ENCODE measurements at places on chromosomes 11 and 22.

DNA sequence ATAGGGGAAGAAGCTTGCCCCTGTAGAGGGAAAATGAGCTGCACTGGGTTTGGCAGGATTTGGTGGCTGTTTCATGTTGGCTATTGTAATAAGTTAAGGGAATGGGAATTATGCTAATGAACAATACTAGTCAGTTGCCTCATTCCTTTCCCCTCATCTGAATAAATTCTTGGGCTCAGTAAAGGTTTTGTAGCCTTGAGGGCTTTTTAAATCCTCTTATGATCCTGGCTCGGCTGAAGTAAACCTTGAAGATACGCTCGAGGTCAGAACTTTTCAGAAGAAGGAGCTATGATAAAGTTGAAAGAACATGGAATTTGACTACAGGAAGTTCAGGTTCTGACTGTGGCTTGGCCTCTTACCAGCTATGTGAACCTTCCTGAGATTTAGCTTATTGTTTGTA, 448.7 kb downstream of the RAB38 start:
- DNase-seq, result no peak

DNA sequence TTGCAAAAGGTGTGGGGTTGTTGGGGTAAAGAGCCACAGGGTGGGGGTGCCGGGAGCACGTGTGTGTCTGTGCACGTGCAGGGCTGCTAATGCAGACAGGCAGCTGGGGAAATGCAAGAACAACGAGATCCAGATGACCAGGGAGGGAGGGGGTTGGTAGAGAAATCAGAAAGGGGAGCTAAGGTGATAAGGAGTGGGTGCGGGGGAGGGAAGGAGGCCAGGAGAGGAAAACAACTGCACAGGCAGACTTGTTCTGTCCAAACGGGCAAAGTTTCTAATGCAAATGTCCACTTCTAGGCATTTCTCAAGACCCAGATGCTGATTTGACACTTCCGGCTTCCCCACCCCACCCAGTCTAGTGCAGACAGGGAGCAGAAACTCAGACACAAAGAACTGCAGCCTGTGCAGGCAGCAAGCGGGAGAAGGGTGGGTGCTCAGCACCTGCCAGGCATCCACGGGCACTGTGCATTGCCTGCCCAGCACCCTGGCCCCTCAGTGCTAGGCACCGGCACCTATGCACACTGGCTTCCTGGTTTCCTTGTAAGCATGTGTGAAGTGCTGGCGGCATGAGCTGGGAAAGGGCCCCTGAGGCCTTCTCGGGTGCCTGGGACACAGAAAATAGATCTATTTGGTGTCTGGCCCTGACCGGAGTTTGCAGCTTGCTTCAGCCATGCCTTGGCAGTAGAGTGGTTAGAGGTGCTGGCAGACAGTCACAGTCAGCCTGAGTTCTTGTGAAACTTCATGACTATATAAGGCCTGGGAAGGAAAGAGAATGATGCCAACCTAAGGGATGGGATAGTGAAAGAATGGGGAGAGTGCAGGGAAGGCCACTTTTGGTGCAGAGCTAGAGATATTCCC, 220.1 kb upstream of the SORL1-AS1 start:
- DNase-seq, result no peak

- no peak for DNase-seq
Observed at GRCh38 chr11:79342686-79343085, 98.1 kb downstream of the TENM4 start.

GRCh38 chr11:65448074-65448417, 25.4 kb downstream of the NEAT1 start:
- DNase-seq, result no peak

- no peak for DNase-seq
Observed at GRCh38 chr22:45645150-45645525, 26.5 kb upstream of the ATXN10 start.

DNA sequence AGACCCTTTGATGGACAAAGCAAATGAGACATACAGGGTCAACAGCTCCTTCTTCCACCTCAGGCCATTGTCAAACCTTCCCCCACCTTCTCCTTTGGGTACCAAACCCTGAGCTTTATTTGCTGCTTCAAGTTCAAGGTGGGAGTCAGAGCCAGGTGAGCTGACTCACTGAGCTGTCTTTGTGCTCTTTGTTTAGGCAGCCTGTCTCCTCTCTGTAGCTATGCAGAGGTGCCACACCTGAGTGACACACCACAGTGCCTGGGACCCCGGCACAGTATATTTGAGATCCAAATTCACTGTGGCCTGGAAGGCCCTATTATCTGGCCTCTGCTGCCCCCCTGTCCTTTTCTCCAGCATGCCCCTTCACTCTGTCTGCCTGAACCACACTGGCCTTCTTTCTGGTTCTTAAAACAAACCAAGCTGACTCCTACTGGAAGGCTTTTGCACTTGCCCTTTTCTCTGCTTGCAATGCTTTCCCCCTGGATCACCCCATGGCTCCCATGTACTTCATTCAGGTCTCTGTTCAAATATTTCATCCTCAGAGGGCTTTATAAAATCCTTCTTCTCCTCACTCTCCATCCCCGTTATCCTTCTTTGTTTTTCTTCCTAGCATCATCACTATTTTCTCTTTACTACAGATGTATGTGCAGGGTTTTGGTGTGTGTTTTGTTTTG, 16.1 kb downstream of the LMO2 start:
- DNase-seq, result no peak

GRCh38 chr22:29328566-29329500, 13.3 kb upstream of the RASL10A start:
- no peak for DNase-seq

DNA sequence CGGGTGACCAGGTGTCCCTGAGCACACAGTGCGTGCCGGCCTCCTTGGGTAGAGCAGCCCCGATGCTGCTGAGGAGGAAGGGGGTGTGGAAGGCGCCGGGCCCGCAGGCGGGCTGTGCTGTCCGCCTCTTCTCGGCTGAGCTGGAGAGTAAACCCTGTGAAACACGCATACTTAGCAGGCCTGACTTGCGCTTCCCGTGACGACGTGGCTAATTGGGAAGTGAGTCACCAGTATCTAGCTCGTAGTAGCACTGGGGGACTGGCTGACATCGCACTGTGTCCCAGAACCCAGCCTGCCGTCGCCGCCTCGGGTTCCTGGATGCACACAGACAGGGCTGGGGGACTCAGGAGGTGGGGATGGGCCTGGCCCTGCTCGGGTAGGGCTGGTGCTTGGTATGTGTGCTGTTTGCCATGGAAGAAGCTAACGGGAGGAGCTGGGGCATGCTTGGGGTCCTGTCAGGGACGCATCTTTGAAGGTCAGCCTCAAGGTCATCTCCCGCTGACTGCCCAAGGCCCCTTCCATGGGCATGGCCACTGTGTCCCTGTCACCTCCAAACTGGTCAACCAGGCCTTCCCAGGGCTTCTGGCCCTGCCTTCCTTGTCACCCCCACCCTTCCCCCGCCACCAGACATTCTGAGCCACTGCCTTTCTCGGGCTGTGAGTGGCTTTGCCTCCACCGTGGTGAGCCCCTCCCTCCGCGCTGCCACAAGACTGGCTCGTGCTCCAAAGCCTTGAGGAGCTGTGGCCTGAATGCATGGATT, 1327.0 kb downstream of the BRD1 start:
- DNase-seq, result no peak

- no peak for DNase-seq
Observed at GRCh38 chr22:19420321-19420720, 11.2 kb downstream of the HIRA start.

- no peak for DNase-seq
Observed at GRCh38 chr11:11427542-11427941, 74.5 kb upstream of the CSNK2A3 start.

DNA sequence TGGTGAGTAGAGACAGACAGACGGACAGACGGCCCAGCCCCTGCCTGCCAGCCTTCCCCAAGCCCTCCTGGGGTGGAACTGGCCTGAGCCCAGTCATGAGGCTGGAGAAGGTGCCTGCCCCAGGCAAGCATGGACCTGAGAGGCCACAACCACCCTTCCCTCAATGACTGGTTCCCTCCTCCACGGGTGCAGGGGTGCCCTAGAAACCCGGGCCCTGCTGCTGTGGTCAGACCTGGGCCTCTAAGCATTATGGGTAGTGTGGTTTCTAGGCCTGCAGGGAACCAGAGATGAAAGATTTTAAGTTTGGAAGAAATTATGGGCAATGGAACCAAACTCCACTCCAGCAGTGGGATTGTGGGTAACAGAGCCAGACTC, 13.5 kb downstream of the RHBDD3 start:
- DNase-seq, result no peak

DNA sequence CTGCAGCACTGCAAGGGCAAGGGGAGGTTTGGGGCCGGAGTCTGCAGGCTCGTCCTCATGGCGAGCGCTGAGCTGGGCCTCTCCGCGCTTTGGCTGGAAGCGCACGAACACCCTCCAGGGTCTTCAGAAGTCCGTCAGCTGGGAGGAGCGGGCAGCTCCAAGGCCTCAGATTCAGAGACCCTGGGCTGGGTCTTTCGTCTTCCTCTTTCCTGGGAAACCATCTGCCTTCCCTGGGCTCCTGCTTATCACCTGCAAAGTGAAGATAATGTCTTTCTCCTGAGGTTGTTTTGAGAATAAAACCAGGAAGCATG, 525.6 kb downstream of the BRD1 start:
- DNase-seq, result no peak

DNA sequence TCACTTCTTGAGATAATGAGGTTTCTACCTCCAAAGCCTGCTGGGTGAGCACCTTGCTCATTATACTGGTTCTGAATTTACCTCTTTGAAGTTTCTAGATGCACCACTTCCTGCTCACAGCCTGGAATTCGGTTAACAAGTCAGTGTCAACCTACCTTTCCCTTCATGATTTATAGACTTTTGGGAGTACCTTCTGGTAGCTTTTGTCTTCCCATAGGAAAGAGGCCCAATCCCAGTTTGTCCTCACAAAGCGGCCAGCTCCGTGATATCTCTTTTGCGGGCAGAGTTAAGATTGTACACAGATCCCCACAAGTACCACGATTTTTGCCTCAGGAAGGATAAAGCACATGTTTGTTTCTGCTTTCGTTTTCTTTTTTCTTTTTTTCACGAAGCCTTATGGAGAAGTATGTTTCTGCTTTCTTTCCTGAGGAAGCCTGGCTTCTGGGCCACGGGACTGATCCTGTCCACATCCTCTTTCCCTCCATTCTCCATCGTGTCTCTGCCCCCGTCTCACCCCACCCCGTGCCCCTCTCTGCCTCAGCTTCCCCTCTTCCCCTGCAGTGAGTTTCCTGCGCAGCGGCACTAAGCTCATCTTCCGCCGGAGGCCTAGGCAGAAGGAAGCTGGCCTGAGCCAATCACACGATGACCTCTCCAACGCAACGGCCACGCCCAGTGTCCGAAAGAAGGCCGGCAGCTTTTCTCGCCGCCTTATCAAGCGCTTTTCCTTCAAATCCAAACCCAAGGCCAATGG, 5.7 kb upstream of the HINFP start:
- no peak for DNase-seq

GRCh38 chr11:127962416-127962815, 624.9 kb downstream of the ETS1 start:
- DNase-seq, result no peak

DNA sequence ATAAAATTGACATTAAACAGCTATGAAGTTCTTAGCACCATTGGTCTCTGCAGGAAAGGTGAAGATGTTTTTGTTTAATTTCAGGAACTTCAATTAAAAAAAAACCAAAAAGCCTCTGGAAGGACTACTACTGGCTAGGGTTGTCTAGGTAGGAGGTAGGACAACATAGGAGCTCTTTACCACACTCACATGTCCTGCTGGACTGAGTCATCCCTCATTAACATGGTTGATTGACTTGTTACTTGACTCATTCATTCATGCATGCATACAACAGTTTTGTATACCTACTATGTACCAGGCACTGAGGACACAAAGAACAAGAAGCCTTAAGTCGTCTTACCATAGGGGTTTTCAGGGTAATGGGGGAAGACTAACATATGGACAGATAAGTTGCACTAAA, 216.9 kb upstream of the ARHGAP20 start:
- no peak for DNase-seq

DNA sequence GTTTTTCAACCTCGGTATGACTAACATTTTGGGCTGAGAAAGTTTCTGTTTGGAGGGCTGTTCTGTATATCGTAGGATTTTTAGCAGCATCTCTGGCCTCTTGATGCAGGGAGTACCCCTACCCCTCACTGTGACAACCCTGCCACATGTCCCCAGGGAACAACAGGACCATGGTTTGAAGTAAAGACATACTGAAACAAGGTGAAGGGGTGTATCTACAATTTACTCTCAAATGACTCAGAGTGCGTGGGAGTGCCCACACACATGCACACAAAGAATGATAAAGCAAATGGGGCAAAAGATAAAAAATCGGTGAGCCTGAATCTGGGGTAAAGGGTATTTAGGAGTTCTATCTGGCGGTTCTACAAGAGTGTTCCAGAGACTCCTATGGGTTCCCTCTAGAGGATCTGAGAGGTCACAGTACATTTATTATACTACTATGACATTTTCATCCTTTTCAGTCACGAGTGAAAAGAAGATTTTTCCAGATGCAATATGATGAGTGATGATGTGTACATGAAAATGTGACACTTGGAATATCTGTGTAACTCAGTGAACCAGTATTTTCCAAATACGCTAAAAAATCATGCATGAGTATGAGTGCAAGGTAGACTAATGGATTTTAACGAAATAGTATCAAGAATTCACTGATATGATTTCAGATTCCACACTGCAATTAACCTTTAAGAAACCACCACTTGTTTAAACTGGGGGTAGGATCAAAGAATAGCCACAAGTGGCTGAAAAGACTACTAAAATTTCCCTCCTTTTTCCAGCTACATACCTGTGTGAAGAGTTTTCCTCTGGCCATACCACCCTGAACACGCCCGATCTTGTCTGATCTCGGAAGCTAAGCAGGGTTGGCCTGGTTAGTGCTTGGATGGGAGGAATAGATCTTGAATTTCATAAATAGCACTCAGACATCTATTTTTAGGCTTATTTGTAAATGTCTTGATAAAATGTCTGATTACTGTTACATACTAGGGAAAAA, 56.3 kb upstream of the YPEL1 start:
- no peak for DNase-seq

- no peak for DNase-seq
Observed at GRCh38 chr11:105718641-105719040, 108.8 kb downstream of the GRIA4 start.

- DNase-seq, result no peak
Observed at GRCh38 chr11:59866836-59867235, 549 bp upstream of the TCN1 start.

GRCh38 chr11:64088162-64089026, 52.7 kb downstream of the FLRT1 start:
- DNase-seq, result no peak

DNA sequence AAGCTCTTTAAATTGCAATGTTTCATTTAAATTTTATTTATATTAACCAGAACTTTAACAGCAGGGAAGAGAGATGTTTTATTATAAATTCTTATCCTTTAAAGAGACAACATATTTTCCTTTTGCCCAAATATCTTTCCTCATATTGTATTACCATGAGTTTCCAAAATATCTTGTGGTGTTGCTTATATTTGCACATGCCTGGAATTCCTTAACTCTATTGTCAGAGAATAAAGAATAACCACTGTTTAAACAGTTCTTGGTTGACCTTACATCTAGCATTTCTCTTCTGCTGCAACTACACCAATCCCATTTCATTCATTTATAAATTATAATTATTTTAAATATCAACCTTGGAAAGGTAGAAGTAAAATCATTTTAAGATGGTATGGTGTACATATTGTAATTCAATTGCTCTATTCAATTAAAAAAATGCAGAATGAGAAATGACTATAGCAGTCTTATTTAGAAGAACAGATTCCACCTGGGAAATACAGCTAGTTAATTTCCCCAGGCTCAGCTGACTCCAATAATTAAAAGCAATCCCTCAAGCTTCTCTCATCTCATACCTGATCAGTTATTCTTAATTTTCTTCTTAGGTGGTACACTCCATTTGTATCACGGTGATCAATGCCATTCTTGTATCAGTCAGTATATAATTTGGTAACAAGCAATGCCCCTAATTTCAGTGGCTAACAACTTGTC, 923.3 kb downstream of the KCNA4 start:
- no peak for DNase-seq

All from NCI-H187 treated with DMSO at 0.1 percent for 48 hours (cell line).